Transverse colon (tissue), 4 donors: ENCODE measurements at places on chromosomes 7 and 10. TPM values are rescaled to one million over a fixed set of nuclear protein-coding genes. Genes with fewer than 3 reads are reported as not detected.

The ASZ1 gene
- total RNA-seq, result not detected

The ZNF804B gene
- total RNA-seq, result not detected

The SFTPA2 gene
- 2.2 TPM for total RNA-seq

GRCh38 chr7:732556-732955 is 5.5 kb upstream of the PRKAR1B start:
- H3K27ac ChIP-seq, result peak overlapping the region; percentile 48
- H3K27me3 ChIP-seq, result no peaks in the 10 kb centered on the region

GRCh38 chr7:26156451-26157420 is 4.7 kb downstream of the NFE2L3 start:
- H3K4me1 ChIP-seq, result no peaks in the 10 kb centered on the region
- peak overlapping the region; percentile 70 for H3K27ac ChIP-seq
- peaks cover 5% of the 10 kb centered on the region for H3K27me3 ChIP-seq
- no peaks in the 10 kb centered on the region for H3K36me3 ChIP-seq

GRCh38 chr10:15122477-15123030 is 25.4 kb downstream of the RPP38 start:
- H3K36me3 ChIP-seq, result peaks cover 16% of the 10 kb centered on the region
- H3K27ac ChIP-seq, result no peak overlapping the region
- H3K27me3 ChIP-seq, result no peaks in the 10 kb centered on the region

DNA sequence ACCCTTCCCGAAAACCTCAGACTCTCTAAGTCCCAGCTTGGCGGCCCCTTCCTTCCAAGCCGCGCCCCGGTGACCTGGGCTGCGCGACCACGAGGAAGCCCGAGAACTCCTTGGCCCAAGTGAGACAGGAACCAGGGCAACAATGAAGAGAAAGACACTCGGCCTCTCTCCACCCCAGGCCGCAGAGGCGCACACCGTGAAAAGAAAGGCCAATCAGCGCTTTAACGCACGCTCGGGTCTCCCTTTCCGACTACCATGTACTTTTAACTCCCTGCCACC is 166.4 kb upstream of the PPP1R3A start:
- no peaks in the 10 kb centered on the region for H3K4me1 ChIP-seq
- peaks cover 50% of the 10 kb centered on the region for H3K27me3 ChIP-seq
- H3K27ac ChIP-seq, result peak overlapping the region; percentile 96
- DNase-seq, result no peak
- H3K36me3 ChIP-seq, result no peaks in the 10 kb centered on the region
